ENCODE measurements at places on chromosomes 16 and 17.

DNA sequence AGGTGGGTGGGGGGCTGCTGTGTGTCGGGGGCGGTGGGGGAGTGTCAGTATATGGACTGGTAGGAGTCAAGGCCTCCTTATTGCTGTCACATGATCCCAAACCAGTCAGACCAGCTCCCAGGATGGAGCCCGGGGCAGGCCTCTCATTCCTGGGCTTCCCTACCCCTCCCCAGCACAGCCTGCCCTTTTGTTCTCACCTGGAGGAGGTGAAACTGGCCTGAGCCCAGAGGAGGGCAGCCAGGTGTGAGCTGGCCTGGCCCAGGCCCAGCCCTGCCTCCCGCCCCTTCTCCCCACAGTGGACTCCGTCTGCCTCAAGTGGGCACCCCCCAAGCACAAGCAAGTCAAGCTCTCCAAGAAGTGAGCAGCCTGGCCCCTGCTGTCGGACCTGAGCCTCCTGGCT, 4.6 kb downstream of the PRSS8 start:
- no peak for DNase-seq

DNA sequence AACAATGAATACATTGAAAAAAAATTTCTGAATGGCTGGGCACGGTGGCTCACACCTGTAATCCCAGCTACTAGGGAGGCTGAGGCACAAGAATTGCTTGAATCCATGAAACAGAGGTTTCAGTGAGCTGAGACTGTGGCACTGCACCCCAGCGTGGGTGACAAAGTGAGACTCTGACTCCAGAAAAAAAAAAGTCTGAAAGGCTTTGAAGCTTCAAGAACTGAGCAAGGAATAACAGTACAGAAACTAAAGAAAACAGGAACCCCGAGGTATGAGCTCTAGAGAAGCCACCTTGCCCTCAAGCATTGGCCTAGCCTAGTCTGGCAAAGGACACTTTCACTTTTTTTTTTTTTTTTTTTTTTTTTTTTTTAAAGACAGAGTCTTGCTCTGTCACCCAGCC, 45.0 kb downstream of the TEX2 start:
- DNase-seq, result no peak

GRCh38 chr16:89037261-89038152, 56.1 kb upstream of the ACSF3 start:
- DNase-seq, result no peak

DNA sequence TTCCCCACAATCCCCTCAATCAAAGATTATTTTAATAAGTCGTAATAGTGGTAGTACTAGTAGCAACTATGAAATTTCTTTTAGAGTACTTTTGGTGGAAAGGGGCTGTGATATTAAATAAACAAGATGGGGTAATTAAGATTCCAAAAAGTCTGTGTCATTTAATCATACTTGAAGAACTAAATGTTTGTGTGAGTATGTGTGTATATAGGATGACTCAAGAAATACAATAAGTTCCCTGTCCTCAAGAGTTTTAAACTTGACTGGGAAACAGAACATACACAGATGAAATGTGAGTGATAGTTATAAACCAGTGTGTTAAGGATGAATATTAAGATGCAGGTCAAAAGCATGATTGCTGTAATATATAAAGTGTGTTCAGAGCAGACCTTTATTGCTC, 2.3 kb downstream of the ALDH3A2 start:
- no peak for DNase-seq

Data from activated gamma-delta T cell (primary cell).